NCI-H69 (cell line): ENCODE measurements at places on chromosomes 1 and 21.

DNA sequence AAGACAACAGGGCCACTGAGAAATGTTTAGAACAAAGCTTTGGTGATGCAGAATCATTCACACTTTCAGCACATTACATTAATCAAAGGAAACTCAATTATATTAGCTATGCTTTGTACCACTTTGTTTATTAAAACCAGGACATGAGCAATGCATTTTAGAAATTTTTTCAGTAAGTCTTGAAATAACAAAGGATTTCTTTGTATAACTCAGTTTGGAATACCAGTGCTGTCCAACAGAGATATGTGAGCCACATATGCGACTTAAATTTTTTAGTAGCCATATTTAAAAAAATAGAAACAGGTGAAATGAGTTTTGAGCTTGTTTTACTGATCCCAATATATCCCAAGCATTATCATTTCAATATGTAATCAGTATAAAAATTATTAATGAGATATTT lies 18.8 kb upstream of the F3 start:
- no peak for DNase-seq

DNA sequence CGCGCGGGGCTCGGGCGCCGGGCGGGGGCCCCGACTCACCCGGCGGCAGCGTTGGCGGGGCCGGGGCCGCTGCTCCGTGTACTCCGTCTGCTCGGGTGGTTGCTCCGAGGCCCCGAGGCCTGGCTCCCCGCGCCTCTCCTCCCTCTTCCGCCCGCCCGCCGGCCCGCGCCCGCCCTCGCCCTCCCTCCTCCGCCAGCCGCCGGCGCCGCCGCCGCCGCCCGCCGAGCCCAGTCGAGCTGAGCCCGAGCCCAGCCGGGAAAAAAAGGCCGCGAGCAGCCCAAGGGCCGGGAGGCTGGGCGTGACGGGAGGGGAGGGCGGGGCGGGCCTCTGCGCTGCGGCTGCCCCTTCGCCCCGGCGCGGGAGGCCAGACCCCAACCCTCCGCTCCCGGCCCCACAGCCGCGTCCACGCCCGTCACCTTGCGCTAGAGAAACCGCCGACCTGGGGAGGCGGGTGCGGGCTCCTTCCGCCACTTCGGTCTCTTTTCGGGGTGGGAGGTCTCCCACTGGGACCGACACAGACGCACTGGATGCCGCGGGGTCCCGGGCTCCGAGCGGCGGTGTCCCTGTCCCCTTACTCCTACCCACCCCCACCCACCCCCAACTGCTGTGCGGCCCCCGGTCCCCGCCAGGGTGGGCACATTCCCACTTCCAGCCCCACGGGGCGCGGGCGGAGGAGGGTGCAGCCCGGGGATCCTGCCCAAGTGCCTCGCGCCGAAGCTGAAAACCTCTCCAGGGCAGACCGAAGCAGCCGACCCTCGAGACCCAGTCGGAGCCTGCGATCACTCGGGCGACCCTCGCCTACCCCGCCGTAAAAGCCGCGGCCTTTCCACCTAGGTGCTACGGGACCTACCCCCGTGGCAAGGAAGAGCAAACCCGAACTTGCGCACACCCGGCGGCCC lies at the start of gene CERS2:
Gene CERS2 (minus strand): TSS at position 256 of the 899 bp plus-strand sequence. CDS start 5,745 bp downstream, outside the sequence.
- peak; percentile 92 for DNase-seq

- DNase-seq, result peak; percentile 13
These were observed 27.7 kb upstream of the DYRK1A start for GRCh38 chr21:37338671-37339551.

GRCh38 chr1:223143537-223144248 lies 645 bp upstream of the TLR5 start:
- peak; percentile 86 for DNase-seq

- DNase-seq, result peak; percentile 40
These were observed 30.4 kb downstream of the RAP1GAP start for GRCh38 chr1:21638531-21639341.

- DNase-seq, result no peak
These were observed 110.3 kb downstream of the TBX15 start for GRCh38 chr1:118877668-118878396.

DNA sequence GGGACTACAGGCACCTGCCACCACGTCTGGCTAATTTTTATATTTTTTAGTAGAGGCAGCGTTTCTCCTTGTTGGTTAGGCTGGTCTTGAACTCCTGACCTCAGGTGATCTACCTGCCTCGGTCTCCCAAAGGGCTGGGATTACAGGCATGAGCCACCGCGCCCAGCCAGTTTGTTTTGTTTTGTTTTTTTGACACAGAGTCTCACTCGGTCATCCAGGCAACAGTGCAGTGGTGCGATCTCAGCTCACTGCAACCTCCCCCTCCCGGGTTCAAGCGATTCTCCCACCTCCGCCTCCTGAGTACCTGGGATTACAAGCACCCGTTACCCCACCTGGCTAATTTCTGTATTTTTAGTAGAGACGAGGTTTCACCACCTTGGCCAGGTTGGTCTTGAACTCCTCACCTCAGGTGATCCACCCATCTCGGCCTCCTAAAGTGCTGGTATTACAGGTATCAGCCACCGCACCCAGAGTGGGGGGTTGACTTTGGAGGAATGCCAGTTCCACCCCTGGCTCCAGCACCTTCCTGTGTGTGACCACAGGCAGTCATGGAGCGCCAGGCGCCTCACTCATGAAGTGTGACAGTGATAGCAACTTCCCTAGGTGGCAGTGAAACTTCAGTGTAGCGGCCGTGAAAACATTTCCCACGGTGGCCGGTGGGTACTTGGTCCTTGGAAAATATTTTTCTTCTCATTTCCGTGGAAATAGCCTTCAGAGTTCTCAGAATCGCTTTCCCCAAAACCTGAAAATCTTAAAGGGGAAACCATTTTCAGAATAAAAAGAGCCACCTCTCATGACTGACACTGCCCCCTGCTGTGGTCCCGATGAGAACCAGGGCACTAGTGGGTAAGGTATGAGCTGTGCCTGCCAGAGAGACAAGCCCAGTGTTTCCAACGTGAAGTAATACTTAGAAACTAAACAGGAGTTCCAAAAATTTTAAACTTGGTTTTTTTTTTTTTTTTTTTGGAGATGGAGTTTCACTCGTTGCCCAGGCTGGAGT lies 48.6 kb downstream of the WDR4 start:
- peak; percentile 47 for DNase-seq

GRCh38 chr21:43728154-43728466 lies 9.2 kb downstream of the PDXK start:
- no peak for DNase-seq

- peak; percentile 84 for DNase-seq
These were observed 36.5 kb upstream of the TRAPPC10 start for GRCh38 chr21:43975469-43976098.

DNA sequence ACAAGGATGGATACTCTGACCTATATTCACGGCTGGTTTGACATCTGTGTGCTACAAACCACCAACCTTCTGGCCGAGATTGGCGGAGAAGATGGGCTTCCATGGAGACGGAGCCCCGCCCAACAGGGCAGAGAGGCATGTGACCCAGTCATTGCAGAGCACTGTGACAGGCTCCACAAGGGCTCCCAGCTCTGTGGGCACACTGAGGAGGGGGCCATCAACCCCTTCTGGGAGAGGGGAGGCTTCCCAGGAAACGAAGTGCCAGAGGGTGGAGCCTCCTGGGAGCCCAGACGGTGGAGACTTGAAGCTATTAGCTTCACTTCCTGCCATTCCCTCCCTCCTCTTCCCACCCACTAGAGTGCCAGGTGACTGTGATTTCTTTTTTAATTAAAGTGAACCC lies 71.6 kb upstream of the IFFO2 start:
- DNase-seq, result peak; percentile 62

GRCh38 chr1:187691439-187691838 lies 862.7 kb downstream of the PLA2G4A start:
- DNase-seq, result peak; percentile 55

GRCh38 chr1:205577874-205578658 lies 53.7 kb downstream of the ELK4 start:
- DNase-seq, result no peak

DNA sequence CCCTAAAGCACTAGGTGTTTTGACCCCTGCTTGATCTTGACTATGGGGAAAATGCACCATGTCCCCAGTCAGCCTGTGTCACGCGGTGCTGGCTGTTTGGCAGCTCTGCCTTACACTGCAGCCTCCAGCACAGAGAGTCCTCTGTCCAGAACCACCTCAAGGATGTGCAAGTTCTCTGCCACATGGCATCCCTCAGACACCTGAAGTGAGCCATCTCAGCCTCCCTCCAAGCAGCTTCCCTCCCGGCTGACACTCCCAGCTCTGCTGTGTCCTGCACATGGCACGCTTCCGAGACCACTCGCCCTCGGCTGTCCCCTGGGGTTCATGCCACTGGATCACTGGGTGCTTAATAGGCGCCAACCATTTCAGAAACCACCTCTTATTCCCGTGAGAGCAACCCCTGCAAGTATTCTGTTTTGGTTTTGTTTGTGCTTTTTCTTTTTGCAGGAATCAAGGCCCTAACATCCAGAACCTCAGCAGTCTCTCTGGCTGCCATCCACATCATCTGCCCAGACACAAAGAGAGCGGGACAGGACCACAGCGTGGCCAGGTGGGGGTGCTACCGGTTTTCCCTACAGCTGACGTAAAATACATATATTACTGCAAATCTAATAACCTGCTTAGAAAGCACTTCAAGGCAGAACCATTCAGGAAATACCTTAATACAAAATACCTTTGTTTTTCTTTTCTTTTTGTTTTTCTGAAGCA lies 45.7 kb downstream of the CAPZB start:
- DNase-seq, result peak; percentile 8

- no peak for DNase-seq
These were observed 23.2 kb downstream of the SGIP1 start for GRCh38 chr1:66557157-66557556.

DNA sequence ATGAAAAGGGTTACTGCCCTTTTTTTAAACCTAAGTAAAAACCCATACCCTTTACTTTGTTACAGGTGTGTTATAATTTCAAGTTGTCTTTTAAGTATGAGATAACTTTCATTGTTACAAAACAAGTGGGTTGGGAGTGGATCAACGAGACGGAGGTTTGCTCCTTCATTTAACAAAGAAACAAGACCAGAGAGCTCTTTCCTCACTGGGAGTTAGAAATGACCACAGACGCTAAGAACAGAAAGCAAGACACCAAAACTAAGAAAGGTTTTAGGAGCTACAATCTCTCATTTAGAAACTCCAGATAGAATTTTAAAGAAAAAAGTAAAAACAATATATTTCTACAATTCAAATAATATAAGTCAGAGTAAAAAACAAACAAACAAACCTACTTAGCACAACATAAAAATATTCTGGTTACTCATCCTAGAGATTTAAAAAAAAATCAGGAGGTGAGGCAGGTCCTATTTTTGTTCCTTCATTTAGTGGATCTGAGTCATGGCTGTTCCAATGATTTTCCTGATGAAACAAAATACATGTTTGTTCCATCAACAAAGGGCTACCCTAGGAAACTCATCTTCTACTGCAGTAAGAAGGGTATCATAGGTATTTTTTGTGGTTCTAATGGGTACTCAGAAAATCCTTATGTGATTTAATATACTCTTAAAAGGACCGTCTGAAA lies 33.0 kb downstream of the APP start:
- DNase-seq, result no peak

DNA sequence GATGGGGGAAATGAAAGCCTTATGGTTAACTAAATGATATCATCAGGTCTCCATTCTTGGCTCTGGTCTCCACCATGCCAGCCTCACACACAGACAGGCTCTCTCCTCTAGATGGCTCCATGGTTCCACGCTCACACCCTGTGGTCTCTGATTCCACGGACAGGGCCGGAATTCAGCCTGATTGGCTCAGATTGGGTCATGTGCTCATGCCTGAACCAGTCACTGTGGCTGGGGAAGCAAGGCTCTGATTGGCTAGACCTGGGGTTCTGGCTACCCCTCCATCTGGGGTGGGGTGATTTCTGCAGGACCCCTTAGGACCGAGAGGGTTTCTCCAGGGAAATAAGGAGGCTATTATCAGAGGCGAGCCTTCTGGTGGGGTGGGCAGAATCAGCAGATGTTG lies 277.0 kb downstream of the PTPRU start:
- peak; percentile 74 for DNase-seq

GRCh38 chr1:21379571-21379970 lies 60.4 kb upstream of the NBPF3 start:
- no peak for DNase-seq

DNA sequence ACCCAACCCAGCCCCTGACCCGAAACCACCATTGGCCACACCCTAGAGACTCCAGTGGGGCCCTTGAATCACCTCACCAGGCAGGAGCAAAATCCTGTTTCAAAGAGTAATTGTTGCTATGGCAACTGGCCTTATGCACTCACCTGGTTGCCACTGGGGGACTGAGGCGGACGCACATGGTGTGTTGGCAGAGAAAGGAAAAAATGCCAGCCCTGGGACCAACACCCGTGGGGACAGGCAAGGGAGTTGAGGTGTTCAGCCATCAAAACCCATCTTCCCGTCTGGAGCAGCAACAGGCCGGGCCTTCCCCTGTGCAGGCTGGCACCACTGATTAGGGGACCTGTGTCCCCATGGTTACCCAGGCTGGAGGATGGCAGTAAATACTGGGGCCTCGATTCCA lies 395.8 kb upstream of the VAMP3 start:
- peak; percentile 42 for DNase-seq

DNA sequence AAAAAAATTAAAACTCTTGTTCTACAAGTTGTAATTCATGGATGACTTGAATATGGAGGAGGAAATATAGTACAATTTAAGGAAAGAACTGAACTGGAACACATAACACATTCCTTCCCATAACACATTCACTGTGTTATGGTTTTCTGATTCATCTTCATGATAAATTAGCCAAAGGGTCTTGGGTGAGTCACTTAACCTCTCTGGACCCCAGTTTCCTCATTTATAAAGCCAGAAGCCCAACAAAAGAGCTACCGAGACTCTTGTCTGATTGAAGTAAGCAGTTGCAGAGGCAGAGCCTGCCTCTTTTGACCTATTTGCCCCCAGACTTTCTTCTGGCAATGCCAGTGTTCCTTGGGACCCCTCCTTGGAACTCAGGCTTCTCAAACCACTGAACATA lies 161.9 kb upstream of the KCTD3 start:
- DNase-seq, result no peak

DNA sequence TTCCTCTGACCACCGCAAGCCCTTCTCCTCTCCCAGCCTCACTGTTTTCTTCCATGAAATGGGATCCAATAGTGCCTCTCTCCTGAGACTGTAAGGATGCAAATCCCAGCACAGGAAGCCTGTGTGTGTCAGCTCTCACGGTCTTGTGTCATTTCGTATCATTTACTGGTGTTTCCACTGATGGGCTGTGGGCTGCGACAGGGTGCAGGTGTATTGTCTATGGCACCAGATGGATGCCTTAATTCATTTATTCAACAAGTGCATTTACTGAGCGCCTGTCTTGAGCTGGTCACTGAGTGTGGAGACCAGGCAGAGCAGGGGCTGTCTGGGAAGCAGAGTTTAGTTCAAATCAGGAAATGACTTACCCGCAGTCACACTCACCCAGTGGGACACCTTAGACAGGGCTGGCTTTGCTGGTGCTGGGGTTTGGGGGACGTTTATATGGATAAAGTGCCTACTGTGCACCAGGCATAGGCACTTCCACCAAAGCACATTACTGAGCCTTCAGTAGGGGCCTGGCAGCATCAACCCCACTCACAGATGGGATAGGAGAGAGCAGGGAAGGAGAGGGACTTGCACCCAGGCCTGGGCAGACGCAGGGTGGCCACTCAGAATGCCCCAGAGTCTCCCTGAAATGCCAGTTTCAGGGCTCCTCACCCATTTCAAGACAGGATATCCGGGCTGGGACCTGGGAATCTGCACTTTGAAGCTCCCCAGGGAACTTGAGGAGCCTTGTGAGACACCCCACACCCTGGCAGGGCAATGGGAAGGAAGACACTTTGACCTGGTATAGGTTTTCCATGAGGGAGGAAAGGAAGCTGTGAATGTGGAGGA lies 398.9 kb downstream of the MATN1 start:
- DNase-seq, result no peak

GRCh38 chr1:208069317-208069716 lies 158.4 kb upstream of the CD34 start:
- DNase-seq, result peak; percentile 97
